GM12864 (cell line): ENCODE measurements at places on chromosomes 1 and 21.

- no peak for DNase-seq
These were observed 1.3 kb downstream of the TOR1AIP2 start for GRCh38 chr1:179876300-179876715.

GRCh38 chr1:17973694-17974093 lies 133.9 kb upstream of the IGSF21 start:
- DNase-seq: no peak

- DNase-seq: no peak
These were observed 38.2 kb downstream of the SLC2A7 start for GRCh38 chr1:8987881-8988617.

DNA sequence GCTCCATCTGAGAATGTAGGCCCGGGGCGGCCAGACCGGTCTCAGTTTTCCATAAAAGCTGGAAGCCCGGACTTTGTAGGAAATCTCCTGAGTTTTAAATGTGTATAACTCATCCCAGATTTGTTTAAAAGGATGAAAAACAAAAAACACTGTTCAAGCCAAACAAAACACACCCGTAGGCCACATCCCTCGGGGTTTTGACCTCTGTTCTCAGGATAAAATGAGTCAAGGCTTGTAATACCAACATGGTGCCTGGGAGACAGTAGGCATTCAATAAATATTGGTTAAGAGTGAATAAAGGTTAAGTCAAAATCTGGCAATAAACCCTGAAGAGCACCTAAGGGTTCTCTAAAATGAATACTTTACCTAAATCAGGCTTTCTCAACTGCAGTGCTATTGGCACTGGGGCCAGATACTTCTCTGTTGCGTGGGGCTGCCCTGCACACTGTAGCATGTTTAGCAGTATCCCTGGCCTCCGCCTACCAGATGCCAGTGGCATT lies 55.0 kb downstream of the KAZN start:
- no peak for DNase-seq

DNA sequence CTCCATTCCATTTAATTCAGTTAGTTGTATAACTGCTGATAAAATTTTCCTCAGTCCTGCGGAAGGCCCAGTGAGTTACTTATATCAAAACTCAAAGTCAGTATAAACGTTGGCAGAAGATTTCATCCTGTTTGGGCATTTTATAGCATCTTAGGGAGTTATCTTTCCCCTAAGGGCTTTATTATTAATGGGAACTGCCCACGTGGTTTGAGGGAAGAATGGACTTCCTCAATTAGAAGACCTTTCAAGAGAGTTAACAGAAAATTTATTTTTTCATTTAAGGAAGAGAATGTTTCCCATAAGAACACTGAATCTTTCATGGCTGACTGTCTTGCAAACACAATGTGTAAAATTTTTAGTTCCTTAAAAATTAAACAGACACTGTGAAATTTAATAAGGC lies 400.1 kb downstream of the NEGR1 start:
- no peak for DNase-seq

GRCh38 chr1:206128196-206128595 lies 11.0 kb upstream of the AVPR1B start:
- no peak for DNase-seq

DNA sequence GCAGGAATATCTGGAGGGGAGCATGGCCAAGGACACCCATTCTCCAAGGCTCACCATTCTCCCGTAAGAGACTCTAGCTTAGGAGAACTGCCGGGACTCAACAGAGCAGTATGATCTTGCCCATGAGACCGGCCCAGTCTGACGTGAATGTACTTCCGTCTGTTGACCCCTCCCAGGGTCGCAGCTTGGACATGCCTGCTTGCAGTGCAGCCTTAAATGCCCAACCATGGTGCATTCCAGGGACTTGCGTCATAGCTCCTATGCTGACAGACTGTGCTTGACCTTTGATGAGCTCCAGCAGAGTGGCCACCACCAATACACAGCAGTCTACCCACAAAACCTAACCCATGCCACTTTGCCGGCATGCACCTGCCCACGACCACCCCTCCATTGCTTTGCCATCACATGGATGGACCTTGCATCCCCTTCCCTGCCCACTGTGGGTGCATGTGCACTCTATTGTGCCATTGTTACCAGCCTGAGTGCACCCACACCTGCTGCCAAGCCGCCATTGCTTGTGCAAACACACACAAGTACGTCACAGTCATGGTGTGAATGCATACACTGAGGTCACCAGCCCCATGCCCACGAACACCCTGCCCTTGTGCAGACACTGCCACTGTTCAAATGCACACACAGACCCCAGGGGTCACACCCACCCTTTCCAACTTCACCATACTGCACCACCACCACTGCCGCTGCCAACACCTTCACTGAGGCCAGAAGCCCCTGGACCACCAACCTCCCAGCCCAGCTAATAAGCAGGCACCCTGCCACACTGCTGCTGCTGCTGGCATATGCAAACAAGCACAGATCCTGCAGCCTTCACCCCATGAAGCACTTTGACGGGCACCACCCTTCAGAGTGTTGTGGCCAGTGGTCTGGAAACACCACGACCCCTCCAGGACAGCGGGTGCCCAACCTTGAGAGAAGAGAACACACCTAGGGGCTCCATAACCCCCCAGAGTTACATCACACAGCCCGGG lies 1141.3 kb downstream of the BRINP3 start:
- DNase-seq: no peak

DNA sequence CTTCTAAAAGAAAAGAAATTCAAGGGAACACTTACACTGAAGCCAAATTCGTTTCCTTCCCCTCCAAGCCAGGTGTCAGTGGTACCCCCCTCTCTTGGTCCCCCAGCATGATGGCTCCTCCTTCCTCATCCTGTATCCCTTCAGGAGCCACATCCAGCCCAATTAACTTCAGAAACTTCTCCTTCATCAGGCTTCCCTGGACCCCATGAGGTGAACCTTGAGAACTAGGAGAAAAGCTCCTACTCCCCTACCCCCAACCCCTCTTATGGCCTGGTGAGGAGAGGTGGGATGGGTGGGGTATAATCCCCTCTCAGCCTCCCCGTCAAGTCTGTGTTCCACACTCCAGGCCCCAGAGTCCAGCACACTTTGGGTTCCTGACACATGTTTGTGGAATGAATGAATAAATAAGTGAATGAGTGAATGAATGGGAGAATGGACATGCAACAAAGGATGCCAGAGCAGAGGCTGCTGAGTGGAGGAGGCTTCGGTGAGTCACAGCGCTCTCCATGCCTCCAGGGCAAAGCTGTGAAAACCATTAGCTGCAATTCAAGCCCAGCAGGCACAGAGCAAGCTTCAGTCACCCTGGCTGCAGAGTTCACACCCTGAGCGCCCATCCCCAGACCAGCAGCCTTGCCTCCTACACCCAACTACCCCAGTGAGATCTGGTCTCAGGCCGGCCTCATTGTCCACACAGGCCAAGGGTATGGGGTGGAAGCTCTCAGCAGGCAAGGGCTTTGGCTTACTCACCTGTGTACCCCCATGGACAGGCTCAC lies 43.8 kb downstream of the BATF3 start:
- DNase-seq: no peak

GRCh38 chr1:228958741-228959140 lies 223.5 kb downstream of the RHOU start:
- no peak for DNase-seq

DNA sequence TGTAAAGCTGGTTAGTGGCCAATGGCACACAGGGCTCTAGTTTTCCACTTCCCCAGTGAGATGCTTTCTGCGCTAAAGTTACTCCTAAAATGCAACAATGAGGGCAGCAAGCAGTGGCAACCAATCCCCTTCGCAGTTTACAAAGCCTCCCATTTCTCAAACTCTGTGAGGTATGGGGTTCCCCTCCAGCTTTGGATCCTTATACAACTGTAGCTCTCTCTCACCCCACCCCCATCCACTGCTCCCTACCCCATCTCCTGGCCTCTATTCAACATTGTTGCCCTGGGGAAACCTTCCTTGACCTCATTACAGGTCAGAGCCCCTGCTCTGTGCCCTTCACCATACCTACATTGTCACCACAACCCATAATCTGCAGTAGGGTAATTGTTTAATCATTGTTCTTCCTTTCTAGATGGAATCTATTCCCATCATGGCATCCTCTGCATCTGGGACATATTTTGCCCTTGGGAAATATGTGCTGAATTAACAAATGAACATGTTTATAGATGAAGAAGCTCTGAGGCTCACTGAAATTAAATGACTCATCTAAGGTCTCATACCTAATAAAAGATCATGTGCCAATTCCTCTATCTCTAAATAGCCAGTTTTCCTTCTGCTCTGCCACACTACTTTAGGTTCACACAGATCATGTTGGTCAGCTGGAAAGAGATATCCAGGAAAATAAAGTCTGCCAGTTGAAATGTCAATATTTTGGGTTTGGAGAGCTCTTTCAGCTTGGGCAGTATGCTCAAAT lies 12.6 kb downstream of the KIAA0040 start:
- no peak for DNase-seq

DNA sequence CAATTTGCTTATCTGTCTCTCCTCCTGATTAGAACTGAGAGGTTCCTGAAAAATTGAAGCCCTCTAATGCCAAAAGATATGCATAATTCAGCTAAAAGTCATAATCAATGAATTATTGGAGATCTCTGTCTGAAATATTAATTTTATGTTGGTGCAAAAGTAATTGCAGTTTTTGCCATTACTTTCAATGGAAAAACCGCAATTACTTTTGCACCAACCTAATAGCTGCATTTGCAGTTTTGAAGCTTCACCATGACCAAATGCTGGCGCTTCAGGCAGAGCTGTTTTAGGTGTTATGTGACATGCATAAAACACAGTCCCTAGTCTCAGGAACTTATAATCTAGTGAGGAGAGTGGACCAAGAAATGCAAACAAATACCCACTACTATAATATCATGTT lies 29.7 kb upstream of the FASLG start:
- no peak for DNase-seq

- no peak for DNase-seq
These were observed 86.6 kb downstream of the ASTN1 start for GRCh38 chr1:177077734-177078499.

DNA sequence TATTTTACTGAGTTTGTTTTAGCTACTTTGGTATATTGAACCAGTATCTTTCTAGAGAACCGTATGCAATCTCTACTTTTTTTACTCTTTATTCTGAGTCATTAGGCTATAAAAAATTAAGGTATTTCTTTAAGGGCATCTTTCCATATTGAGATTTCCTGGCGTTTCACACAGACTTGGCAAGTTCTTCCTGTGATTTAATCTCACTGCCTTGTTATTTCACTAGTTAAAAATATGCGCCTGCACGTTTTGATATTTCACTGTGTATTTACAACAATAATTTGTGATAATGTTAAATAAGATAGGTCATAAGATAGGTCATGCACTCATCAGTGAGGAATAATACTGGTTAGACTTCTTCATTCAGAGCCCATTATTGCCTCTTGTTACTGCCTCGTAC lies 16.2 kb upstream of the CR1L start:
- no peak for DNase-seq

DNA sequence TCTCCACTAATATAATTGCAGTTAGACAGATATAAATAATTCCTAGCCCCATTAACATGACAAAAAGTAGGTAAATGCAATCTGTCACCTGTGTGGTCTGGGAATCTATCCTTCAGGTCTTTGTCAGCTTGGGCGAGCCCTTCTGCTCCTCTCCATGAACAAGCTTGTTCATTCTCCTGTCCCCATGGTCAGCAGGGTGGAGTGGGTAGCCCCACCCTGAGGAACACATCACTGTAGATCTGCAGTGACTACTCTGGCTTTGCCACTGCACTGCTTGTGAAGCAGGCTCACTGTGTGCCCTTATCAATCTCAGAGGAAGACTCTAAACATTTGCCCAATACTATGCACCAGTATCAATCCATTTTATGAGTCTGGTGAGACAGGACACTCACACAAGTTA lies 279.0 kb downstream of the MATN1 start:
- DNase-seq: no peak

DNA sequence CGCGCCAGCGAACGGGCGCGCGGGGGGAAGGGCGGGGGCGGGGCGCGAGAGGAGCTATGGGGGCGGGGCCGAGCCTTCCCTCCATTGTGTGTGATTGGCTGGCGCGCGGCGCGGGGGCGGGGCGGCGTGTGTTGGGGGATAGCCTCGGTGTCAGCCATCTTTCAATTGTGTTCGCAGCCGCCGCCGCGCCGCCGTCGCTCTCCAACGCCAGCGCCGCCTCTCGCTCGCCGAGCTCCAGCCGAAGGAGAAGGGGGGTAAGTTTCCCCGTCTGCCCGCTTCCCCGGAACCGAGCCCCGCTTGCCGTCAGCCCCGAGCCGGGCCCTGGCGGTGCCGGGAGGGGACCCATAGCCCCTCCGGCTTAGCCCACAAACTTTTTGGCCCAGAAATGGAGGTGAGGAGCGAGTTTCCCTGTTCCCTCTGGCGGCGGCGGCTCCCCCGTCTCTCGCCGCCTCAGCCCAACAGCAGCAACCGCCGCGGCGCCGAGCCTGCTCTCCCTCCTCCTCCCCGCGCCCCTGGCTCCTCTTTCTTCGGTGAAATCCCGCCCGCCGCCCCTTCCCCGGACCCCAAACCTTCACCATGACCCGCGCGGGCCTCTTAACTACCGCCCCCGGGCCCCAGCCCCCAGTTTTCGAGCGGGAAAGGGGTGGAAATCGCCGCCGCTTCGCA lies at the start of gene H3-3A:
H3-3A (plus strand) TSS at position 159 of the 666 bp plus-strand sequence. CDS start 1,636 bp downstream, outside the sequence.
- peak; percentile 71 for DNase-seq

DNA sequence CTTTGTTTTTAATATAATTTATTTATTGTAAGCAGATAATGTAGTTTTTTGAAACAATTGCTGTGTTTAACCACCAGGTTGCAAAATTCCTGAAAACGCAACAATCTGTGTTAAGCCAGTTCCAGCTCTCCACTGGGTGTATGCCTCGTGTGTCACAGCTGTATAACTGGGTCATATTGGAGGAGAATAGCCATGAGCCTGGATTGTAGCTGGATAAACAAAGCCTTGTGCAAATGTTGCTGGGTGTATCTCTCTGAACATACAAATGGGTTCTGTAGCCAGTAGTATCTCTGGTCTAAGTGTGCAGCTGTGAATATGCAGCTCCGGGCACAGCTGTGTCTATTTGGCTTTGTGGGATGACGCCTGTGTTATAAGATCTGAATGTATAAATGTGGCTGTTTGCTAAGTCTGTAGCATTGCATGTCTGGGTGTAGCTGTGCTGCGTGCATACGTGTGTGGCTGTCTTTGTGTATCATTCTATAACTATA lies 2.8 kb downstream of the TCEA3 start:
- no peak for DNase-seq

DNA sequence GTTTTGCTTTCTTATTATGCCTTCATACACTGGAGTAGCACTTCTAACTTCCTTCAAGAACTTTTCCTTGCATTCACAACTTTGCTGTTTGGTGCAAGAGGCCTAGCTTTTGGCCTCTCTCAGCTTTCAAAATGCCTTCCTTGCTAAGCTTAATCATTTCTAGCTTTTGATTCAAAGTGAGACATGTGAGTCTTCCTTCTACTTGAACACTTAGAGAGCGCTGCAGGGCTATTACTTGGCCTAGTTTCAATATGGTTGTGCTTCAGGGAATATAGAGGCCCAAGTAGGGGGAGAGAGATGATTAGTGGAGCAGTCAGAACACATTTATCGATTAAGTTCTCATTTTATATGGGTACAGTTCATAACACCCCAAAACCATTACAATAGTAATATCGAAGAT lies 12.4 kb downstream of the ANGEL2 start:
- DNase-seq: no peak
